ENCODE measurements at places on chromosomes 16 and 17.
A peak's percentile ranks its signal among the peaks of the same experiment; 100 is the strongest.

DNA sequence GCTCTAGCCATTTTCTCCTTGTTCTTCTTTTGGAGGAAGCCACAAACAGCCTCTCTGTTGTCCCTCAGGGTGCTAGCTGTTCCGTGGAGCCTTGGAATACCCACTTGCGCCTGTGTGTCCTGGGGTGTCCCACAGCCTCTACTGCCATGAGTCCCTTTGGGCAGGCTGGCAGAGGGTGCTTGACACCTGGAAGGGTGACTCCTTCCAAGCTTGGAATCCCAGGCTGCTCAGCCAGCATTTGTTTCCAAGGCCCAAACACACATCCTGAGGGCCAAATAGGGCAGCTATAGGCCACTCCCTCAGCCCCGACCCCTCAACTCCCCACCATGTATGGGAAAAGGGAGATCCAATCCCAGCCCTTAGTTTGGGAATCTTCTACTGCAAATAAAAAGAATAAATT, 14.9 kb downstream of the ZNHIT3 start:
- DNase-seq, result no peak

- no peak for DNase-seq
These were observed at the start of gene CHP2 for GRCh38 chr16:23754594-23755483. Gene CHP2 (plus strand): TSS chr16:23755026. CDS start chr16:23755050, 24 bp downstream.

- no peak for DNase-seq
These were observed 401.0 kb downstream of the HS3ST3B1 start for GRCh38 chr17:14701886-14702285.

GRCh38 chr17:78879635-78880186, 23.3 kb downstream of the CEP295NL start:
- no peak for DNase-seq

GRCh38 chr16:75506574-75506973, 11.3 kb upstream of the CHST6 start:
- no peak for DNase-seq

DNA sequence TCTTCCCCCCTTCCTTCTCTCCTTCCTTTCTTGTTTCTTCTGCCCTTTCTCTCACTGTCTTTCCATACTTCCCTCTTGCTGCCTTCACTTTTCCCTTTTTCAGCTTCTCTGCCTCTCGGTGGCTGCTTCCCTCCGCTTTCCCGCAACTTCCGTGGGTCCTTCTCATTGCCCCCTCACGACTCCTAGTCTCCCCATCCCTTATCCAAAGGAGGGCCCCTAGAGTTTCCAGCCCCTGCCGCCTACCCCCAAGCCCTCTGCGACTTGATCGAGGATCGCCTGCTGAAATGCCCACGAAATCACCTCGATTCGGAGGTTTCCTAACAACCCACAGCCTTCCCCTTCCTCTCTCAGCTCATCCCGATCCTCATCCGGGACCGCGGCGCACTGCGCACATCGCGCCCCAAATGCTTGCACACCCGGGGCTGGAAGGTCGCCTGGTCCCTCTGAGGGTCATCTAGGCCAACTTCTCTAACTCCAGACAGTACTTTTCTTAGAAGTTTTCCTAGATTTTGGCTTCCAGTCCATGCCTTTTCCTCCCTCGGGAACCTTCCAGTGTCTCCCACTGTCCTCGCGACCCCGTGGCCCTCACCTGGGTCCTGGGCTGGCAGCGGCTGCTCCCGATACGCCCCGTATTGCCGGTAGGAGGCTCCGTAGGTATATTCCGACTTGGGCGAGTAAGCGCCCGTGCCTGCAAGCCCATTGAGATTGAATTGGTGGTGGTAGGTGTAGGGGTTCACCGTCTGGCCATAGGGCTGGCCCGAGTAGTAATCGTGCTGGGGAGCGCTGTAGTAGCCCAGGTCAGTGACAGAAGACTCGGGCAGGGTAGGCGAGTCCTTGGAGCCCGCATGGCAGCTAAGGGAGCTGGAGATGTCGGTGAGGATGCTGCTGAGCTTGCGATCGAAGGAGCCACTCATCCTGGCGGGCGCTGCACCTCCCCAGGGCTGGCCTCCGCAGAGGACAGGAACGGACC, 654 bp downstream of the DLX3 start:
- DNase-seq, result no peak

GRCh38 chr17:44941712-44942331, 5.8 kb downstream of the KIF18B start:
- DNase-seq, result no peak

DNA sequence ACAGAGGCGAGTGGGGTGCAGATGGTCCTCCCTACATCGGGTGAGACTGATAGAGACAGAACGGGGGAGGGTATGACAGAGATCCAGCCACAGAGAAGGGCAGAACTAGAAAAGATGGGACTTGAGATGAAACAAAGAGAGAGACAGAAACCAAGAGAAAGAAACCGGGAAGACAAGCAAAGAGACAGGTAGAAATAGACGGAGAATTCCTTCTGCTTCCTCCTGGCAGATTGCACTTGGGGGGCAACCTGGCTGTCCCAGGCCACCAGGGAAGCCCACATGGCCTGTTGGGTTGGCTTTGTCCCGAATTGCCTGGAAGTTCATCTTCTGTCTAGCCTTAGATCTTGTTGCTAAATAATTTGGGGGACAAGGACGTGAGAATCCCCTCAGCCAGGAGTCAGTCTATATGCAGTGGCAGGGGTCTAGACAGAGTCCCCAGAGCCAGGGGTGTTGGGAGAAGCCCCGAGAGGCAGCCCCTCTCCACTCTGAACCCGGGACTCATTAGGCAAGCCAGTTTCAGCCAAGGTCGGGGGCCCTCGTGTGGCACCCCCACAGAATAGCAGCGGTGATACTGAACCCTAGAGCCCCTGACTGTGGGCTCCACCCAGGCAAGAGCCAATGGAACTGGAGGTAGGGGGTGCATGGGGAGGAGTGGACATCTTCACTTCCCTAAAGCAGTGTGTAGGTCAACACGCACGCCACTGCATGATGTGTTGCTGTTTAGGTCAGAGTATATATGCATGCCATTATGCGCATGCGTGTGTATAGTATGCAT, 627 bp upstream of the TSPOAP1 start:
- peak; percentile 81 for DNase-seq

All from stimulated activated CD4-positive, alpha-beta T cell treated with anti-CD3 and anti-CD28 coated beads, TNF-alpha, amount 100 ng/mL, for 1 hour (primary cell).